ENCODE measurements at places on chromosomes 2 and 18.

DNA sequence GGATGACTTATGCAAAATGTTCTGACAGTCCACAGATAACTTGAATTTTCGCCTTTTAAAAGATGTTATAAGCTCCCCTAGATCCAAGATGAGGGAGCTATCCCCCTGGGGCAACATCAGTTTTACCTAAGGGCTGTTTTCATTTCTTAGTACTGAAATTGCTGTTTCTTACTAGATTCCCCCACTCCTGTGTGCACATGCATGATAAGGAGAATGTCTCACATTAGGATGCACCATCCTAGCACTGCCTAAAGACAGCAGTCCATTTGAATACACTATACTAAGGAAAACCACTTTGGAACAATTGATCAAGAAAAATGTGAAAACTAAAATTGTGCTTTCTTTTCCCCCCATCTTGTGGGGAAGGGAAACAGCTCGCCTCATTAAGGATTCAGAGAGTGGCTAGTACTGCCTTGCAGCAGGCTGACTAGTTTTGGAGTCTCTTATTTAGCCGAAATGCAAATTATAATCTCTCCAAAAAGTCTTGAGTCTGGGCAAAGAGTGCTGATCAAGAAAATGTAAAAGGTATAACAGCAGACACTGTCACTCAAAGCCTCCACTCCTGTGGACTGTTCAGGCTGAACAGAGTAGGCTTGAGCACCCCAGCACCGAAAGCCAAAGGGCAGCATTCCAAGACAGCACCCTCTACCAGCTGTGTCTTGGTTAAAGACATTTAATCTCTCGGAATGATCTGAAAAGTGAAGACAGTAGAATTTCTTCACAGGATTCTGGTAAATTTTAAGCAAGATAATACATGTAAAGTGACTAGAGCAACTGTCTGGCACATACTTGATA, 65.0 kb downstream of the ZNF385B start:
- no peak for DNase-seq

- no peak for DNase-seq
Observed at GRCh38 chr2:181340891-181341290, 116.3 kb upstream of the ITGA4 start.

DNA sequence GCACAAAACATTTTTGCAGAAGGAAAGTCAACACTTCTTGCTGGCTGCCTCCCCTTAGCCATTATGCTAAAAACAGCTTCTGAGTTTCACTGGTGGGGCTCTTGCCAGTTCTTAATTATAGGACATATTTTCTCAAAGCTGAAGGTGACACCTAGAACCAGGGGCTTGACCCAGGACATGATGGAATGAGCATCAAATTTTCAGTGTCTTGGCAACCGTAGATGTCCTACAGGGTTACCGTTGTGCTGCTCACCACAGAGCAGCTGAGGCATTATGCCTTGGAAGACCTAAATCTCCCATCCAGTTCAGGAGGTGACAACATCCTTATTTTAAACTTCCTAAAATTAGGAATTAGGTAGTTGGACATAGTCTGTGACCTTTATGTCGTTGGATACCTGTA, 46.7 kb downstream of the TMEM185B start:
- DNase-seq = no peak

DNA sequence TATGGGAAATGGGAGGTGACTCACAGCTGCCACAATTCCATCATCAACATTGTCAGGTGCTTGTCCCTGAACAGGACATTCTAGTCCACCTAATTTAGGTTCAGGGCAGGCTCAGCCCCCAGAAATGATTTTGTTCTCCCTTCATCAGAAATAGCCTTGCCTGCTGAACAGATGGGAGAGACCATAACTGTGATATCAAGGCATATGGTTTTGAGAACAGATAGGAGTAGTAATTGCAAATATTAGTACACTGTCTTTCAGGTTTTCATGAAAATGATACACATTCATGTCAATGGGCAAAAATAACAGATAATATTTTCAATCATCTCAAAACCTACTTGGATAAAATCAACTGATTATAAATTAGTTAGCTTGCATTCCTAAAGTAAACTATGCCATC, 316.5 kb downstream of the MBD2 start:
- DNase-seq = no peak

DNA sequence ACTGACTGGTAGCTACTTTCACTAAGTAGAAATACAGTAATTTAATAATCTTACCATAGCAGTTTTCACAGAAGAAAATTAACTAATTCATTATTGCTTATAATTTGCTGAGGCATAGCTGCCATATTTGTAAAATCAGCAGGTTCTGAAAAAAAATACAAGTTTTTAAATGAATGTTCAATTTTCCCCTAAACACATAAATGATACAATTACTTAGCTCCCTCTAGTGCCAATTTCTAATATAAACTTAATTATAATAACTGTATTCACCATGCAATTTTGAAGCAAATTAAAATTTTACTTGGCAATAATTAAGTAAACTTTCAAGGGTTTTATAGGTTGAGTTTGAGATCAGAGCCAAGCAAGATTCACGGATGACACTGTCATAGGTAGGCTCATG, 1321.6 kb upstream of the ACVR2A start:
- no peak for DNase-seq

DNA sequence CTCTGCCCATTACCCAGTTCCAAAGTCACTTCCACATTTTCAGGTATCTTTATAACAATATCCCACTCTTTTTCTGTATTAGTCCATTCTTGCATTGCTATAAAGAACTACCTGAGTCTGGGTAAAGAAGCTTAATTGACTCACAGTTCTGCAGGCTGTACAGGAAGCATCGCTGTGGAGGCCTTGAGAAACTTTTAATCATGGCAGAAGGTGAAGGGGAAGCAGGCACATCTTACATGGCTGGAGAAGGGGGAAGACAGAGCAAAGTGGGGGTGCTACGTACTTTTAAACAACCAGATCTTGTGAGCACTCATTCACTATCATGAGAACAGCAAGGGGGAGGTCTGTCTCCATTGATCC, 85.4 kb upstream of the MAP4K3 start:
- DNase-seq = no peak
